ENCODE measurements at places on chromosomes 1 and 21. TPM values are rescaled to one million over a fixed set of nuclear protein-coding genes. Genes with fewer than 3 reads are reported as not detected.

The CELA3A gene
- total RNA-seq = not detected

The GNG4 gene
- total RNA-seq = not detected

The RNU1-1 gene
- not detected for total RNA-seq

The RGSL1 gene
- not detected for total RNA-seq

The FHAD1 gene
- total RNA-seq = not detected

The SVBP gene
- 22.0 TPM for total RNA-seq
